Thymus (tissue), 14 donors: ENCODE measurements at places on chromosomes 4 and X.

- H3K27me3 ChIP-seq, result peaks cover 50% of the 10 kb centered on the region
- H3K36me3 ChIP-seq, result no peaks in the 10 kb centered on the region
- DNase-seq, result peak; percentile 68
- peaks cover 8% of the 10 kb centered on the region for H3K4me1 ChIP-seq
Measured at GRCh38 chr4:112523764-112524505, 8.0 kb upstream of the NEUROG2 start.

GRCh38 chr4:169254546-169254983 is 16.2 kb downstream of the SH3RF1 start:
- no peak for DNase-seq
- H3K36me3 ChIP-seq, result no peaks in the 10 kb centered on the region
- H3K27me3 ChIP-seq, result no peaks in the 10 kb centered on the region
- H3K4me3 ChIP-seq, result no peak overlapping the region
- no peaks in the 10 kb centered on the region for H3K4me1 ChIP-seq

DNA sequence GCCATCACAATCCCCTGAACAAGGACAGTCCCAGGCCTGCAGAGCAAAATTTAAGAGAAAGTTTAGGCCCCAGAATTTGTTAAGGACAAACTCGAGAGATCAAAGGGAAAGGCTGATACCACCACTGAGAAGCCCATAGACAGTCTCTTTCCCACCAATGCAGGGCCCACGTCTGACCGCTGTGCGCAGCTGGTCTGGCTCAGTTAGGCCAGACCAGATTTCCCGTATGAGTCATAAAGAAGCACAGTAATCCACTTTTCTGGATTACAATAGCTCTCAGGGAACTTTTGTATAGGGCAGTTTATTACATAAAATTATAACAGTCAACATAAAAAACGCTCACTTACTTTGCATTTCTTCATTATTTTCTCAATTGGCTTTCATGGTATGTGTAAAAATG is 259.5 kb downstream of the RCHY1 start:
- H3K4me1 ChIP-seq, result no peaks in the 10 kb centered on the region
- H3K27ac ChIP-seq, result no peak overlapping the region
- no peak overlapping the region for H3K4me3 ChIP-seq
- DNase-seq, result no peak
- H3K36me3 ChIP-seq, result no peaks in the 10 kb centered on the region

GRCh38 chrX:46485897-46486296 is 59.3 kb downstream of the ZNF674 start:
- no peak overlapping the region for H3K4me3 ChIP-seq
- H3K27me3 ChIP-seq, result no peaks in the 10 kb centered on the region
- no peaks in the 10 kb centered on the region for H3K36me3 ChIP-seq
- H3K27ac ChIP-seq, result no peak overlapping the region

DNA sequence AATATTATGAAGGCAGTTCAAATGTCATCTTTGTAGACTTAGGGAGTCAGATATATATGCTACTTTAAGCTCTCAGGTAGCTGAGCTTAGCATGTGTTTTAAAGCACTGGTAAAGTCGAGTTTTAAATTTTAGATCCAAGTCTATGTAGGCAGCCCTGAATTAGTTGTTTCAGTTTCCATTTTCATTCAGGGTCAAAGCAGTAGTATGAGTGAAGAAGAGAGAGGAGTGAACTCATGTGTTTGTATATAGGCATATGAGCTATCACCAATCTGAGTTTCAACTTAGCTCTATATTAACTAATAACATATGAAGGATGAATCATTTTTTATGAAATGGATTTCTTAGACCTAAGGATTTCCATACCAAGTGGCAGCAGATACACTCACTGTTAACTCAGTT is 1353.4 kb downstream of the FSTL5 start:
- no peak overlapping the region for H3K27ac ChIP-seq
- no peak overlapping the region for H3K4me3 ChIP-seq
- DNase-seq, result no peak
- H3K36me3 ChIP-seq, result no peaks in the 10 kb centered on the region
- H3K27me3 ChIP-seq, result no peaks in the 10 kb centered on the region

DNA sequence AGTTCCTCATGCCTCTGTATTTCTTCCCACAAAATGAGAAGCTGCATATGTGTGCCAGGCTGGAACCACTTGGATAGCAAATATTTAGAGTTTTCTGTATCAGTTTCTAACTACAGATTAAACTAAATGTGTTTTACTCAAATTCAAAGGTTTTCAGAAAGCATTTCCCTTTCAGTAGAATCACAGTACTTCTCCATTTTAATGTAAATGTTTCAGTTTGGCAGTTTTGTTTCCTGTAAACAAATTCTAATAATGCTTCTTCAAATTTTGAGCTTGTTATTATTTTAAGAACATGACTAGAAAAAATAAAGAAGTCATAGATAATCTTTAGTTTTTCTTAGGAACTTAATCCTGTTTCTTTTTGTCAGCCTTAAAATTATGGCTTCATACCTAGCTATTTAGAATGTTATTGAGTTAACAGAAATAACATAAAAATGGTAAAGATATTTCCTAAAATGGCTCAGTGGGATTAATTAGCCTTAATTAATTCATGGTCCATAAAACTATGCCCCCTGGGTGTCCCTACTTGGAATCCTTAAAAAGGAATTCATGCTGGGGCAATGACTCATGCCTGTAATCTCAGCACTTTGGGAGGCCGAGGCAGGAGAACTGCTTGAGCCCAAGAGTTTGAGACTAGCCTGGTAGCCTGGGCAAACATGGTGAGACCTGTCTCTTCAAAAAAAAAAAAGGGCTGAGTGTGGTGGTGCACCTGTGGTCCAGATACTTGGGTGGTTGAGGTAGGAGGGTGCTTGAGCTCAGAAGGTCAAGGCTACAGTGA is 83.8 kb upstream of the GPR34 start:
- H3K36me3 ChIP-seq, result no peaks in the 10 kb centered on the region
- no peaks in the 10 kb centered on the region for H3K27me3 ChIP-seq
- no peak for DNase-seq
- no peak overlapping the region for H3K4me3 ChIP-seq
- H3K4me1 ChIP-seq, result no peaks in the 10 kb centered on the region

GRCh38 chrX:108494406-108495090 is 54.9 kb downstream of the COL4A5 start:
- H3K36me3 ChIP-seq, result no peaks in the 10 kb centered on the region
- no peak for DNase-seq
- no peak overlapping the region for H3K4me3 ChIP-seq

DNA sequence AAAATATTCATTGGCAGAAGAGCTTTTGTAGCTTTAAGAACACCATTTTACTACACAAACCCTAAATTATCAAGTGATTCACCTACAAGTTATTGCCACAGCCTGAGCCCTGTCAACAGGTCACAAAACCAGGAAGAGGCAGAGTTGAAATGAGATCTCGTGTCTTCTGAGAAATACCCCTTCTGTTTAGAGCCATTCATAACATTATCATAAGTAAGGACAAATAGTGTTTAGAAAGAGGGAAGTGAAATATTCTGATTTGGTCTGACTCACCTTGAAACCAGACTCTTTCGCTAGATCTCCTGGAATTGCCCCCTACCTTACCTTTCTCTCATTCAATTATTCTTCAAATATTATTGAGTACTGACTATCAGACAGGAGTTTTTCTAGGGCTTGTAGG is 5.9 kb downstream of the ETDB start:
- H3K4me1 ChIP-seq, result no peaks in the 10 kb centered on the region
- no peak overlapping the region for H3K27ac ChIP-seq
- H3K27me3 ChIP-seq, result no peaks in the 10 kb centered on the region
- DNase-seq, result no peak
- no peak overlapping the region for H3K4me3 ChIP-seq

DNA sequence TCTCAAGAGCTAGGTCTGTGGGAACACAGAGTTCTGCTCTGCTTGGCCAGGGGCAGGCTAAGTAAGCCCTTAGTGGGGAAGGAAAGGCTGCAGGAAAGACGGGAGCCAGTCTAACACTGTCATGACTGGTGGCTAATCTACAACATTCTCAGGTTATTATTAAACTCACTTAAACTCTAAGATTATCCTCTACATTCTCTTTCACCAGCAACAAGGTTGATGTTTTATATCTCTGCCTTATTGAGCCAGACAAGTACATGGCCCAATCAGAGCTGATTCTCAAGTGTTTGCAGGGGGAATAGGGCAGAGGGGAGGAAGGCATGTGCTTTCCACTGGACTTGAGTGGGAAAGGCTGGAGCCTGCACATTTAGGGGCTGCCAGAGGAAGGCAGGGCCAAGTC is 50.9 kb upstream of the FAM241A start:
- H3K4me3 ChIP-seq, result no peak overlapping the region
- no peak for DNase-seq
- no peaks in the 10 kb centered on the region for H3K4me1 ChIP-seq
- no peaks in the 10 kb centered on the region for H3K27me3 ChIP-seq

- no peaks in the 10 kb centered on the region for H3K27me3 ChIP-seq
- DNase-seq, result no peak
- no peaks in the 10 kb centered on the region for H3K4me1 ChIP-seq
- no peak overlapping the region for H3K27ac ChIP-seq
- peak overlapping the region; percentile 61 for H3K4me3 ChIP-seq
Measured at GRCh38 chrX:155028129-155028528, 1.5 kb downstream of the FUNDC2 start.

- H3K27me3 ChIP-seq, result no peaks in the 10 kb centered on the region
- no peak for DNase-seq
- no peaks in the 10 kb centered on the region for H3K36me3 ChIP-seq
- no peak overlapping the region for H3K27ac ChIP-seq
- H3K4me3 ChIP-seq, result no peak overlapping the region
Measured at GRCh38 chr4:155008389-155008788, 200.0 kb upstream of the NPY2R start.

DNA sequence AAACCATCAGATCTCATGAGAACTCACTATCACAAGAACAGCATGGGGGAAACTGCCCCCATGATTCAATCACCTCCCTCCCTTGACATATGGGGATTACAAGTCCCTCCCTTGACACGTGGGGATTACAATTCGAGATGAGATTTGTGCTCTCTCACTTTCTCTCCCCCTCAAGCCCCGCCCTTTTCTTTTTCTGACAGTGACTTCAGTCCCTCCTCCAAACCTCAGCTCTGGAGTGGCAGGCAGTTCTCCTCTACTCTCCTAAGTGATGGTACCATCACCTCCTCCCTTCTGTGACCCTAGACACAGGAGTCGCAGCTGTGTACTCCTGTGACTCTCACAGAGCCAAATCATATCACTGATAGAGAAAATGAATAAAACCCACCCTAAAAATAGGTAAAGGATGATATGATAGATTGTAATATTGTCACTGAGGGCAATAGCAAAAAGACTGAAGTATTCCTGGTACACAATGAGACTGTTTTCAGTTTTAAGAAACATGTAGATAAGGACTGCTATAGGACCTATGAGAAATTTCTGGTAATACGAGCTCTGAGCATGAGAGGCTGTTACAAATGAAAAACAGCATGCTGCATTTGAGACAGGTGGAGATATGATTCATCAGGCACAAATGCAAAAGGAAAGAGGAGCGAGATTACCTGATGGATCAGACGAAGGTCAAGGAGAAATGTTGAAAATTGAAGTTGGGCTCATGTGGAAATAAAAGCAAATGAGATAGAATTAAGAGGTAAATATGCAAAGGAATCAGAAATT is 101.2 kb upstream of the CBLL2 start:
- H3K4me3 ChIP-seq, result no peak overlapping the region
- H3K36me3 ChIP-seq, result no peaks in the 10 kb centered on the region
- no peaks in the 10 kb centered on the region for H3K4me1 ChIP-seq
- H3K27me3 ChIP-seq, result no peaks in the 10 kb centered on the region
- H3K27ac ChIP-seq, result no peak overlapping the region

GRCh38 chr4:15198070-15198727 is 195.9 kb downstream of the CPEB2 start:
- H3K27ac ChIP-seq, result no peak overlapping the region
- no peak for DNase-seq
- H3K4me1 ChIP-seq, result no peaks in the 10 kb centered on the region
- H3K27me3 ChIP-seq, result no peaks in the 10 kb centered on the region
- no peaks in the 10 kb centered on the region for H3K36me3 ChIP-seq

DNA sequence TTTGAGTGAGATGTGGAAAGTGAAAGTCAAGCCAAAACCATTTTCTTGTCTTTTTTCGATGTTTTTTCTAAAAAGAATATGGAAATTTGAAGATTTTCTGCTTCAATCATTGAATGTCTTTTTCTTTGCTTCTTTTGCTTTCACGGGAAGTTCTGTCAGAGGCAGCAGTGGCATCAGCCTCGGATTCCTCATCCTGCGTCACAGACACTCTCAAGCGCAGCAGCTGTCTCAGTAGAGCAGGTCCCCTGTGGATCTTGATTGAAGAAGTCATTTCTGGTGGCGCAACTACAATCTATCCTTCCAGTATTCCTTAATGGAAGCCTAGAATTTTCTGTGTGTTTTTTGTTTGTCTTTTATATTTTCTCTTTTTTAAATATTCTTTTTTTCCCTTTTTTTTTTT is 52.7 kb upstream of the NEIL3 start:
- peaks cover 2% of the 10 kb centered on the region for H3K36me3 ChIP-seq
- no peaks in the 10 kb centered on the region for H3K27me3 ChIP-seq
- no peak for DNase-seq

DNA sequence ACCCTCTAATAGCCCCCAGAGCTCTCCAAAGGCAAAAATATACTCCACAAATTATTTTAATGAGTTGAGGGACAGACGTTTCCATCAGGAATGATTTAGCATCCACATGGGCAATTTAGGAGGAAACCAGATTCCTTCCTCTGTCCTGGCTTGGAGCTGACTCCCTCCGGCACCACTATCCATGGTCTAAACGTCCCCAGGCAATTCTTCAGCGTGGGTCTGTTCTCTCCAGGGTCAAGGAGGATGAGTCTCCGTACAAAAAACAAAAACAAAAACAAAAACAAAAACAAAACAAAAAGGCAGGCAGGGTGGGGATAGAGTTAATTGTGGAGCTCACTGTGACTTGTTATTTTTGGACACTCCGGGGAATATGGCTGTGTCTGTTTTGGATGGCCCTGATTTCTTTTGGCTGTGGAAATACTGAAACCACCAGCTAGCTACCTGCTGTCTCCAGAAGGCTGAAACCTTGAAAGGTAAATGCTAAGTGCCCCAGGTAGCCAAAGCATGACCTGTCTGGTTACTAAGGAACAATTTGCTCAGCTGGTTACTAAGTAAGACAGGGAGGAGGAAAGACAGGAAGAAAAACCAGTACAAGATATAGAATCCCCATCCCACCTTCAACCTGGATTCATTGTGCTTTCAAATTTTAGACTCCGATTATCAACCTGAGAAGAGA is 419.1 kb upstream of the LCORL start:
- H3K36me3 ChIP-seq, result no peaks in the 10 kb centered on the region
- H3K4me3 ChIP-seq, result no peak overlapping the region
- no peak overlapping the region for H3K27ac ChIP-seq
- no peak for DNase-seq
- H3K4me1 ChIP-seq, result no peaks in the 10 kb centered on the region
- H3K27me3 ChIP-seq, result no peaks in the 10 kb centered on the region

DNA sequence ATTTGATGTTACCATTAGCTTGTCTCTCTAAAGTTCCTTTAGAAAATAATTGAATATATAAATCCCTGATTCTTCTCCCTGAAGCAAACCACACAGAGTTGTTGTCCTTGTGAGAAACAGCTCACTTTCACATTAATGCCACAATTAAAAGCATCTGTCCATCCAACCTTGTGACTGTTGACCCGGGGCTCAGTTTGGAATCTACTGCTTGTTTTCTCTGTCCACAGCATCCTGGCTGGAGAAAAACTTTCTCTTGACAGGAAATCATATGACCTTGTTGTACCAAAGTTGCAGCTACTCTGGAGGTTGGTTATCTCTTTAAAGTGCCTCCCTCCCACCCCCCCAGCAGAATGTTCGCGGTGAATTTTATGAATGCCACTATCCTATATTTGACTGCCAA is 3.1 kb downstream of the PRKG2 start:
- no peak for DNase-seq
- H3K27me3 ChIP-seq, result peaks cover 35% of the 10 kb centered on the region
- H3K36me3 ChIP-seq, result no peaks in the 10 kb centered on the region
- no peak overlapping the region for H3K4me3 ChIP-seq

GRCh38 chr4:77082886-77083608 is 7.3 kb upstream of the CCNI start:
- H3K27ac ChIP-seq, result no peak overlapping the region
- H3K4me3 ChIP-seq, result no peak overlapping the region
- no peak for DNase-seq
